8988T (cell line): ENCODE measurements at places on chromosomes 2 and 18.

- no peak for DNase-seq
These were observed 41.7 kb upstream of the NABP1 start for GRCh38 chr2:191636235-191636543.

DNA sequence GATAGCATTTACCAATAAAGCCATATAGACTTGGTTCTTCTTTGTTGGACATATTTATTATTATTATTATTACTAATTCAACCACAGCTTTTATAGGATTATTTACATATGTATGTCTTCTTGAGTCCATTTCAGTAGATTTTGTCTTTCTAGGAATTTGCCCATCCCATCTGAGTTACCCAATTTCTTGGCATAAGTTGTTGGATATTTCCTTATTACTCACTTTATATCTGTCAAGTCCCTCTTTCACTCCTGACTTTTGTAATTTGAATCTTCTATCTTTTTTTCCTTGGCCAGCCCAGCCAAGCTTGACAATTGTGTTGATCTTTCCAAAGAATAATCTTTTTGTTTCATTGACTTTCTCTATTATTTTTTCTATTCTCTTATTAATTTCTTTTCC is 543.7 kb downstream of the SUCLG1 start:
- DNase-seq = no peak

DNA sequence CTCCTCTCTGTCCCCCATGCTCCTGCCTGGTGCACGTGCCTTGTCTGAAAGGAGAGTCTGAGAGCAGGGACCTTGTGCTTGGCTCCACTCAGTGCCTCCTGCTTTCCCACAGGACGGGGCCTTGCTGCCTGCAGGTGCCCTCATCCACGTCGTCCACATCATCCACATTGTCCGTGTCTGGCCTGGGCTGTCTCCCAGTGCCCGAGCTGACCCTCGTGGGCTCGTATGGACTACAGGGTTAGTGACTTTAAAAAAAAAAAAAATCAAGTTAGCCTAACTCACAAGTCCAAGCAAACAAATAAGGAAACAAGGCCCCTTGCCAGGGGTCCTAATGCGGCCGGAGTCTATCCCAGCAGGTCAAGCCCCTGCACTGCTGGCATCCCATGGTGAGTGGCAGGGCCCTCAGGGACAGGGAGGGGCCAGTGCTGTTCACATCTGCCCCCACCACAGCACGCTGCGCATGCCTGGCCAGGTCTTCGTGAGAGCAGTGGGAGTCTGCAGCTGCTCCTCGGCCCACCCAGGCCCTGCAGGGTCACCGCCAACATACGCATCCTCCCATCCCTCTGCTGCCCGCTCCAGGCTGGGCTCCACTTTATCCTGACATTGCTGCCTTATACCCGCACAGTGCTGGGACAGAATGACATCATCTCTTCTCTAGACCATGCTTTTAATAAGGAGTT is 232.6 kb downstream of the NDUFA10 start:
- no peak for DNase-seq

GRCh38 chr18:37302519-37302918 is 263.1 kb downstream of the CELF4 start:
- DNase-seq = no peak

- no peak for DNase-seq
These were observed 914 bp upstream of the IWS1 start for GRCh38 chr2:127527001-127527804.

- no peak for DNase-seq
These were observed 16.5 kb downstream of the GPC1 start for GRCh38 chr2:240451791-240452461.

GRCh38 chr2:146004462-146004861 is 1484.5 kb upstream of the ZEB2 start:
- DNase-seq = no peak

DNA sequence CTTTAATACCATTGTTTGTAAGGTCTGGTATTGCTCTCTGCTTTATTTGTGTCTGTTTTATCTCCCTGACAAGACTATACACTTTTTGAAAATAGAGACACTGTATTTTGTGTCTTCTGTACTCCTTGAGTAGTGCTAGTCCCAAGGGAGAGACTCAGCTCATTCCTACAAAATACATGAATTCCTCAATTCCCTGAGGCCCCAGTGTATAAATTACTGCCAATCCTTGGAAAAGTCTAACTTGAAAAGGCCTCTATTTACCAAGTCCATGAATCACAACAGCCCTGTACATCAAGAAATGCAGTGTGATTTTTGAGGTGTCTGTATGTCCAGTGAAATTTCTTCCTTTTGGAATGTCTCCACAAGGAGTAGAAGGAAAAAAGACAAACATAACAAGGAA is 34.9 kb upstream of the NEDD4L start:
- DNase-seq = no peak

GRCh38 chr2:224646242-224646846 is 61.2 kb upstream of the CUL3 start:
- no peak for DNase-seq

DNA sequence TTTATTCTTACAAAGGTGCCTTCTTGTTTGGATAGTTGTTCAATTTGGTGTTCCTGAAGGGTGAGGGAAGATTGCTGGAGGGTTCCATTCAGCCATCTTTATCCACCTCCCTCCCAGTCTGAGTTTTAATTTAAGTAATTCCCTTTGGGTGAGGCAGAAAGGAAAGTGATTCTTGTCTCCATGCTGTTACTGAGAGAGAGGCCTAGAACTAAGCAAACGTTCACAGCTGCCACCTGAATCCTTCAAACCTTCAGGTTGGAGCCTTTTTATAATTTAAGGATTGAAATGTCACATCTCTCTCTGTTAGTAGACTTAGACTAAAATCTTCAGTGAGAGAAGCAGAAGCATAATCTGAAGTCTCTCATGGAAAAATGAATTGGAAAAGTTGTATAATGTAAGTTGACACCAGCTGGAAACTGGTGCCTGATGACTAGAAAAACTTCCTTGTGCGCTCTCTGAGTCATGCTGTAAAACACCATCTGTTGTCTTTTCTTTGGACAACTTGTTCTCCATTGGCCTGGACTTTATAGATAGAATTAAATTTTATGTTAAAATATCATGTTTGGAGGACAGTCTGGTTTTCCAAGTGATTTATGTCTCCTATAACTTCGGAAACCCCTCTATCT is 14.6 kb downstream of the STRADB start:
- DNase-seq = no peak

DNA sequence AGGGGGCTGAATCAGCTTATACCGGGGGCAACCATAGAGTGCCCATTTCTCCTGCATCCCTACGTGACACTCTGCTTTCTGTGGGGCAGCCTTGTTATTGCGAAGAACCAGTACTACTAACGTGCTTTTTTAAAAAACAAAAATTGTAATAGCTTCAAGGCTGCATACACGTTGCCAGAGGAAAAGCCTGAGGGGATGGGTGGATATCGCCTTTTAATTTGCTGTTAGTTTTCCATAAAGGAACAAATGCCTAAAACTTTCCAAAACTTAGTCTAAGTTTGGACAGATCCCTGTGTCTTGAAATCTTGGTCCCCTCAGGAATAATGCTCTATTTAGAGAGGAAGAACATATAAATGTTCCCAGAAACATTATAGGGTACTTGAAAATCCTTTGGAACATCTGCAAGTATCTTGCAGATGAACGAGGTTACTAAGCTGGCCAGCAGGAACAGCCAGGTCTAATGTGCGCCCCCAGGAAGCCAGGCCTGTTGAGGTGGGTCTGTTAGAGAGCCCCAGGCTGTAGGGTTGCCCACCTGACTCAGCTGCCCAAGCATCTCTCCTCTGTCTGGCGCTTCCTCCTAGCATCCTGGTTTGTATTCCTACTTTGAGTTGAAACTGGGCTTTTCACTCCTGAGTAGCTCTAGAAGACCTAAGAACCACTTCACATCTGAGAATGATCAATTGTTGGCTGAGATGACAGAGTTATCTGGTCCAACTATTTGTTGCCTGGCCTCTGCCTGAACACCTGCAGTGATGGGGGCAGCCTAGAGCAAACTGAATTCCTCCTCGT is 96.9 kb downstream of the TGOLN2 start:
- DNase-seq = no peak

DNA sequence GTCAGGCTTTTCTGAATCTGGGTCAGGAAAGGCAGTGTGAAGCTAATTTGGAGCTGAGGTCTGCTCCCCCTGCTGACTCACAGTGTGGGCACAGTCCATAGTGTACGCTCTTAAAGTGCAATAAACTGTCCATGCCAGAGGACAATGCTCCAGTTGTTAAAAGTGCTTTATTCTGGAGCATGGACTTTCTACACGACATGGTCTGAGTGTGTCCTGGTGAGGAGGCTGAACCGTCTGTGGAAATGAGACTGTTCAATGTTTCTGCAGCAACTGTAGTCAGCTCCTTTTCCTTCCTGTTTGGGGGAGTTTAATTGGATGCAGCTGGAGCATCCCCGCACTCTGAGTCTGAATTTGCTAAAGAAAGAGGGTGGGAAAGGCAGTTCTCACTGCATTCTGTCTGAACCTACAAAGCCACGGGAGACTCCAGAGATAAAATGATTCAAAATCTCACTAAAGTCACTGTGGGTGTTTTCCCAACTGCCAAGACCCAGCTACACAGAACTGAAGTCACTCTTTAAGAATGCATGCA is 110.2 kb upstream of the TRIB2 start:
- no peak for DNase-seq

GRCh38 chr2:26268213-26268612 is 23.5 kb downstream of the HADHB start:
- no peak for DNase-seq

GRCh38 chr2:166332106-166332505 is 43.6 kb downstream of the SCN9A start:
- DNase-seq = no peak

GRCh38 chr18:75656563-75657247 is 229.2 kb upstream of the SMIM21 start:
- no peak for DNase-seq

DNA sequence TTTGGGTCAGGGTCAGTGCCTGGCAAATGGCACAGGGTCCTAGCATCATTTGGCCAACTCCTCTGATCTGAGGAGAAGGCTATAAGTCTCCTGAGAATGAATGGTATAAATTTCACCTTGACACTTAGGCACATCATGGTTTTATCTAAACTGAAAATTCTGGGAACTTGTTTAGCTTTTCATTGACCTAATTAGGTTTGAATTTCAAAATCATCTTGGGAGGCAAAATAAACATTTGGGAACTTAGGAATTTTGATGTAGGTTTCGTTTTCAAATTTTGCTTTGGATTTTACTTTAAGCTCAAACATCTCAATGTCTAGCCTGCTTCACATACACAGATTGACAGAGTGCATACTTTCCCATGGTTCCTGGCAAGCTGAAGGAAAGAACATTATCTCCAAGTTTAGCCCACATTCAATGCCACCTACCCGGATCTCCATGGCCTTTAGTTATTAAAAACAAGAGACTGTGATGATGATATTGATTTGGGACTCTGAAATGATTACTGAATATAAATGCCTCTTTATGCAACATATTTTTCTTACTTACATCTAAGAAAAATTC is 44.5 kb downstream of the MYOM1 start:
- no peak for DNase-seq

GRCh38 chr2:37457401-37457901 is 113.0 kb downstream of the QPCT start:
- no peak for DNase-seq

GRCh38 chr2:109355192-109355843 is 226.3 kb downstream of the SH3RF3 start:
- DNase-seq = no peak

DNA sequence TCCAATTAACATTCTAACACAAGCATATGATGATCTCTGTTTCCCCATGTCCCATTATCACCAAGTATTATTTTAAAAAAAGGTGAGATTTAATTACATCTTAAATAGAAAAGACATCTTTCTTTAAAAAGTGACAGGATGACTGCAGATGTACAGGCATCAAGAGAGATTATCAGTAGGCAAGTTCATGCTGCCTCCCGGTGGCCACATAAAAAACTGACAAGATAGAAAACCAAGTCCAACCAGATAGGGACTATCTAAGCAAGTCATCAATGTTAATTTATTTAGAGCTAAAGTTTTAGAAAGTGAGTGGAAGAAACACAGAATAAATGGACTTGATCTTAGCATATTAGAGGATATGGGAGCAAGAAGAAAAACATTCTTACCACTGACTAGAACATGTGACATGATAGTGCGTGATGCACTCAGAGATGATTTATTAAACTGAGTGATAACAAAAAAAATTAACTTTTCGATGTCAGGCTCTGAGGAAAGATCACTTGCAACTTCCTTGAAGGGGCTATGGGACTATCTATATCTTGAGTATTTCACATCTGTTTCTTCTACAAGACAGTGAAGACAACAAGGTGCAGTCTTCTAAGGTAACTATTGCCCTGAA is 5.4 kb upstream of the TDRD15 start:
- peak; percentile 16 for DNase-seq

DNA sequence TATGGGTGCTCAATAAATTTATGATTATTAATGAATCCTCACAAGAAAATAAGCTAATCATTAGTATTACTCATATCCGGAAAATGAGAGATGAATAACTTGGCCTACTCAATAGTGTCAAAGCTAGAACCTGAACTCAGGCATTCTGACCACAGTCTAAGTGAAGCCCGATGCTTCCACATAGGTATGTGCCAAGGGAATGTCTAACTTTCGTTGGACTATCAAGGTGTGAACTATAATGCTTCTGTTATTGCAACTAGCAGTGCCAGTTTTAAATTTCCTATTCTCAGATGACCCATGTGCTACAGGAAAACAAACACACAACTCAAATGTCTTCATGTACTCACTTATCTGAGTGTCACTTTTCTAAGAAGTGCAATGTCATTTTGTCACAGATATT is 1.8 kb downstream of the BARD1 start:
- DNase-seq = no peak

GRCh38 chr2:218262237-218262600 is 1.4 kb downstream of the GPBAR1 start:
- no peak for DNase-seq
